ENCODE measurements at places on chromosomes 1 and 21.
A peak's percentile ranks its signal among the peaks of the same experiment; 100 is the strongest.

DNA sequence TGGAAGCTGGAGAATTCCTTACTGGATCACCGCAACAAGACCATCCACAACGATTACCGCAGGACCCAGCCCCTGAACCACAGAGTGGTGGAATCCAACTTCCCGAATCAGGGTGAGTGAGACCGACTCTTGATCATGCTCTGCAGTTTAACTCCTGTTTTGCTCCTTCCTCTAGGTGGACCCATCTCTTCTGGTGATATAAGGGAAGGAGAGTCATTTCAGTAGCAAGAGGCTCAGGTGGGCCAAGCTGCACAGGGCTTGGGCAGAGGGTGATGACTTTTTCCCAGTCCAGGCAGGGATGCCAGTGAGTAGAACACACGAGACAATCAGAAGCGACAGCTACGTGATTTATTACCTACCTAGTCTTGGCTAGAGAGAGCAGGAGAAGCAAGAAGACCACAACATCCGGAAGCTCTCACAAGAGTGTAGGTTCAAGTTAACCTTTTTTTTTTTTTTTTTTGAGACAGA, 25.2 kb downstream of the CA6 start:
- DNase-seq, result peak; percentile 62

- DNase-seq, result no peak
These were observed 116.9 kb upstream of the NGF start for GRCh38 chr1:115454837-115455511.

GRCh38 chr1:8493916-8494540, 176.1 kb downstream of the SLC45A1 start:
- DNase-seq, result no peak

DNA sequence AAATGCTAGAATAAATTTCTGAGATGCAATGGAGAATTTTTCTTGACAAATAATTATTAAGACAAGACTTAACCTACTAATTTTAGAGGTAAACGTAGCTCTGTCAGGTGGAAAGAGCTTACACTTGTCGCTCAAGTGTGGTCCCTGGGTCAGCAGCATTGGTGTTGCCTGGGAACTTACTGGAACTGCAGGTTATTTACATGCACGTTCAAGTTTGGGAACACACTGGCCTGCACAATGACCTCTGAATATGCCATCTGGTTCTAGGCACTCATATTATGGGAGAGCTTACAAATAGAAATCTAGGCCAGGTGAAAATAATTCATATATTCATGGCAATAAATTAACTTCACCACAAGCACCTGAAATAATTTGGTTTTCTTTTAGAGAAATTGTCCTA, 88.5 kb upstream of the BCL9 start:
- no peak for DNase-seq

DNA sequence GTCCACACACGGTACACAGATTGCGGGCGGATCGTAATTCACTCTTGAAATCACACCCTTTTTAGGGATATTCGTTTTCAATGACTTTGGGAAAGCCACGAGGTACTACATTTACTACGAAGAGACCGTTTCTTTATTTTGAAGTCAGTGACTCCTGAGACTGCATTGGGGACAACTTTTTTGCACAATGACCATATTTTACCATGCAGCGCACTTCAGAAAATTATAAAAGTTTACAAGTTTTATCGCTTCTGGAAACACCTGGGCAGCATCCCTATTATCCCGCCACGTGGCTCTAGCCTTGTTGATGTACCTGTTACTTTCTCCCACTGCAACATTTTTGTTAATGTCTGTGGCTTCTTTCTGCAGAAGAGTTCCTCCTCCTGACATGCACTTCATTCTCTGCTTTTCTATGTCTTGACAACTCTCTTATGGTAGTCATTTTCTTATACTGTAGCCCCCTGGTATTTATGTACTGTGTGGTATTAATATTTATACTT, 1.3 kb upstream of the AKT3 start:
- DNase-seq, result no peak

DNA sequence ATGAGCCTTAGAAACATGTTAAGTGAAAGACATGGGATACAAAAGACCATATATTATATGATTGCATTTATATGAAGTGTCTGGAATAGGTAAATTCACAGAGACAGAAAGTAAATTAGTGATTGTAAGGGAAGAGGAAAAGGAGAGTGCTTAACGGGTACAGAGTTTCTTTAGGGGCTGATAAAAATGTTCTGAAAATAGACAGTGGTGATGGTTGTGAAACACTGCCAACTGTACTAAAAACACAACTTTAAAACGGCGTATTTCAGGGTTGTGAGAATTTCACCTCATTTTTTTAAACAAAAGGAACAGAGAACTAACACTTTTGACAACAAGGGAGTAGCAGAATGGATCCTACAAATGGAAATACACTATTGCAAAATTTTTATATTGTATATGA, 13.4 kb downstream of the COP1 start:
- DNase-seq, result no peak

DNA sequence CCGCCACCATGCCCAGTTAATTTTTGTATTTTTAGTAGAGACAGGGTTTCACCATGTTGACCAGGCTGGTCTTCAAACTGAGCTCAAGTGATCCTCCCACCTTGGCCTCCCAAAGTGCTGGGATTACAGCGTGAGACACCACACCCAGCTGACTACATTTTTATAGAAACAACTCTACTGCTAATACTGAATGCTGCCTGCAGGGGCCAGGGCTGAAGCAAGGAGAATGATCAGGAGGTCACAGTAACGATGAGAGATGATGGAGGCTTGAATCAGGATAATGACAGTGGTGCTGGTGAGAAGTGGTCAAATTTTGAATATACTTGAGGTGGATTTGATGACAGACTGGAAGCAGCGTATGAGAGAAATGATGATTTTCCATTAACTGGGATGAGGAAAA, 33.3 kb downstream of the ODF2L start:
- DNase-seq, result no peak

- DNase-seq, result no peak
These were observed 82.1 kb upstream of the PGD start for GRCh38 chr1:10316752-10317151.

DNA sequence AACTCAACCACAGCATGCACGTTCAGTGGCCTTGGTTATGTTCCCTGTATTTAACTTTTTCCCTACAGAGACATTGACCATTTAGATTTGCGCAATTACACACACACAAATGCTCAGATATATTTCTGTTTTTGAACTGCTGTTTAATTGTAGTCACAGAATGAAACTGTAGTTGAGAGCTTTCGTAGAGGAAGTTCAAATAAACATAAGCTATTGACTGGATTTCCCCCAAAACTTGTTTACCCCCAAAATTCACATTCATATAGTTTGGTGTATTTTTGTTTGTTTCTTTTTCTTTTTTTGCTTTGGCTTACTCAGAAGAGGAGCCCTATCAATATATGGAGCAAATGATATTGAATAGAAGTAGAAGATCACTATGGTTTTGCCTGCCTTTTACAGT, 921.0 kb downstream of the ADGRL2 start:
- no peak for DNase-seq

GRCh38 chr1:9238550-9238949, 4.0 kb downstream of the H6PD start:
- DNase-seq, result no peak

GRCh38 chr1:109877776-109878175, 32.9 kb upstream of the CSF1 start:
- no peak for DNase-seq

DNA sequence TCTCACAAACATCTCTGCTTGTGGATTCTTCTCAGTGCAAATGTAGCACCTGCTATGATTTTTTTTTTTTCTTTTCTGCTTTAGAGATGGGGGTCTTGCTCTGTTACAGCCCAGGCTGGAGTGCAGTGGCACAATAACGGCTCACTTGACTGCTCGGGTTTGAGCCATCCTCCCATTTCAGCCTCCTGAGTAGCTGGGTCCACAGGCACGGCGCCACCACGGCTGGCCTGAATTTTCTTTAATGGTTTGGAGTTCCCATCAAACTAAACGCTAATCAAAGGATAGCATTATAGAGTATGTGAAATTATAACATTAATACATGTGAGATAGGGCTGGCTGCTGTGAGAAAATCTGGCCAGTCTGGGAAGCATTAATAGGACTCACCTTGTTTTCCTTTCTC, 7.2 kb upstream of the PTGER3 start:
- DNase-seq, result no peak

GRCh38 chr1:156797212-156797871, 19.3 kb downstream of the SH2D2A start:
- peak; percentile 77 for DNase-seq

GRCh38 chr1:6794164-6794563, 8.9 kb downstream of the CAMTA1 start:
- peak; percentile 39 for DNase-seq

DNA sequence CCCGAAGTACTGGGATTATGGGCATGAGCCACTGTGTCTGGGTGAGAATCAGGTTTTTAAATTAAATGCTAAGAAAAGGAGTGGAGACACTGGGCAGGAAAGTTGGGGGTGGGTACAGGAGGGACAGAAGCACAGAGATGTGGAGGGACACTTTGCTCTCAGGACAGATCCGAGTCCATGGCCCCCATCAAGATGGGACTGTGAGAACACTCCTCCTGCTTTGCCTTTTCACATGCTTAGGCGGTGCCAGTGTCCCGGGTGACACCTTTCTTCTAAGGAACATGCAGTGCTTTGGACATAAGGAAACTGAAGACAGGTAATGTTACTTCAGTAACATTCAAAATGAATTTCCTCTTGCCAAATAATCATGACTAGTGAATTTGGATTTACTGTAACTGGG, 16.7 kb downstream of the SLC25A33 start:
- no peak for DNase-seq

DNA sequence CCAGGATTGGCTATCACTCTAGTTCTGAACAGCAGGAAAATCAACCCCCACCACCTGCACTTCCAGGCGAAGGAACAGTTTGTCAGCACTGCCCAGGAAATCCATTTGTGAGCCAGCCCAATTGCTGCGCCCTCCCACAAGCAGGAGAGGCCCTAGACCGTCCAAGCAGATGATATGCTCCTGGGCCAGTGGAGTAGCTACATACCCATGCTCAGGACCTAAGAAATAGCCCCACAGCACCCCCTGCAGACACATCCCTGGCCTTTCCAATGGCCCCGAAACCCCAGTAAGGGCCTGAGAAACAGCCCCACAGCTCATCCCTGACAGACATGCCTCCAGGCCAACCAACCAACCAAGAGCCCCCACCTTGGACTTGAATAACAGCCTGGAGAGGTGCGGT, 111.5 kb upstream of the ZC3H11B start:
- no peak for DNase-seq

- DNase-seq, result peak; percentile 77
These were observed 34.4 kb upstream of the TADA1 start for GRCh38 chr1:166910396-166910994.

- no peak for DNase-seq
These were observed 115.8 kb upstream of the SPAG17 start for GRCh38 chr1:118300808-118301207.

- DNase-seq, result no peak
These were observed 8.0 kb downstream of the AIDA start for GRCh38 chr1:222704260-222704659.

GRCh38 chr1:63621698-63622097, 28.5 kb downstream of the PGM1 start:
- DNase-seq, result no peak

DNA sequence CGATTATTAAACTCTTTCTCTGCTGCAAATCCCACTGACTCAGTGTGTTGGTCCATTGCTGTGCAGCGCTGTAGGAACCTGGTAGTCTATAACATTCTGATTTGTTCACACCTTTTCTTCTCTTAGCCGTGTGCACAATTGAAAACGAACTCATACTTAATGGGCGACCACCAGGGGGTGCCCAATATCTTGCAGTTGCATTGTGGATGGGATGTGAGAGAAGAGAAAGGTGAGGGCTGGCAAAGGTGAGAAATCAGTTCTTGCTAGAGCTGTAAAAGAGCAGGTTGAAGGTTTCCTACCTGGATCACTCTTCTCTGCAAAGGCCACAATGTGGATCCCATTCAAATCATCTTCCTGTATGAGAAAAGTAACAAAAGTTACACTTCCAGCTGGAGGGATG, 51.0 kb downstream of the CASQ2 start:
- DNase-seq, result no peak

GRCh38 chr1:91682882-91683597, 182.4 kb downstream of the CDC7 start:
- no peak for DNase-seq

DNA sequence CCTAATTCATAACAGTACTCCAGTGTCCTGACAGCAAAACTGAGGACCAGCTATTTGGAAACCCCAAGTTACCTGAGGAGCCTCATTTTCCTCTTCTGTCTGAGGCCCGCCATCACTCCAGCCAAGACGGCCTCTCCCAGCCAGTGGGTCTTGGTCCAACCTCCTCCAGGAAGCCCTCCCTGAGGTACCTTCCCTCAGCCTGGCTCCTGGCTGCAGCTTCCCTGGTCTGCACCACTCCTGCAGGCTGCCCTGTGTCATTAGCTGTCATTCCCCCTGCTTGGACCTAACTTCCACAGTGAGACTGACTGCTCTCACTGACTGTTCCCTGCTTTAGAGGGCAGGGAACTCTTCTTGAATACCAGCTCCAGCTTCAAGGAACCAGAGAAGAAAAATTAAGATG, 33.0 kb downstream of the BCAR3 start:
- no peak for DNase-seq

- no peak for DNase-seq
These were observed at the start of gene KCNK1 for GRCh38 chr1:233613252-233614172. TSS of gene KCNK1 (plus strand) at chr1:233614106. CDS start at chr1:233614172, 66 bp downstream.

- DNase-seq, result no peak
These were observed 48.4 kb downstream of the ARHGEF16 start for GRCh38 chr1:3502641-3503524.

DNA sequence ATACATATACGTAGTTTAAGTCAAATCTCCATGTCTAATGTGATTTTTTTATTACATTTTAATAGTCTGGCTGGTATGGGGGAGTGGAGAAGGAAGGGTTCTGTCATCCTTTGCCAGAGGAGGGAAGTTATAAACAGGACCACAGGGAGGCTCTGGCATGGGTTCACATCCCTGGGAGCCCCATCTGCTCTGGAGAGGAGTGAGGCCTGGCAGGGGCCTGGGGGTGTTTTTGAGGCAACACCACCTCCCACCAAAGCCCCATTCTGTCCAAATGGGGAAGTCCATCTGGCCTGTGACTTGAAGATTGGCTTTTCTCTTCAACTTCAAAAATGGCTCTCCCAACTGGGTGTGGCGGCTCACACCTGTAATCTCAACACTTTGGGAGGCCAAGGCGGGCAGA, 15.8 kb downstream of the DISP3 start:
- DNase-seq, result no peak

DNA sequence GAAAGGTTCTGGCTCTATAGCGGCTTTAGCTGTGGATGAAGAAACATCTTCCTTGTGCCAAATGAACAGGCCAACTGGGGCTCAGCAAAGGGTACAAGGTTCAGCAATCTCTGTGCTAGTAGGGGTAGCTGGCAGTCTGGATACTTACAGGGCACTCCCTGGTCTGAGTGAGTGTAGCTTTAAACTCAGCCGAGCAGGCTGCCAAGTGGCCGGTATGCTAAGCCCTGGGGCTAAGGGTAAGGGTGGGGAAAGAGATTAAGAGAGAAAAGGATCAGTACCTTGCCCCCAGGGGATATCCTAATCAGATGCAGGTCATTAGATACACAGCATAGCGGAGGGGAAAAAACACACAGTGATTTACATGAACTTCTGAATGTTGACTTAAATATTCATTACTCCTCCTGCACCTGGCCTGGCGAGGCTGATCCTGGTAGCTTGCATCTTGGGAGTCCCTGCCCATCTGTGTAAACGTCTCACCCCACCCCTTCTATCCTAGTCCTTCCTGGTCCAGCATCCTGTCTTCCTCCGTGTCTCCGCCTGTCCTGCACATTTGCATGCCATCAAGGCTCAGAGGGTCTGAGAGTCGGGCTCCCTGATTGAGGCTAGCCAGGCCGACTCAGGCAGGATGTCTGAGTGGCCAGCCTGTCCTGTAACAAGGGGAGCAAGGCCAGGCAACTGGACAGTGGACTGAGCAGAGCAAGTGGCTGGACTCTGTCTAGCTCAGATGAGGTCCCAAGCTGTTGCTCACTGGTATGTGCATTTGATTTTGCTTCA, 39.5 kb upstream of the CNTN2 start:
- no peak for DNase-seq

All from CD8-positive, alpha-beta T cell (primary cell).